Activated CD4-positive, alpha-beta memory T cell treated with anti-CD3 and anti-CD28 coated beads for 36 hours (primary cell): ENCODE measurements at places on chromosomes 5 and 9. TPM values are rescaled to one million over a fixed set of nuclear protein-coding genes. Genes with fewer than 3 reads are reported as not detected.

The MCTP1 gene
- not detected for total RNA-seq

The ENTREP1 gene
- total RNA-seq, result not detected

The CCDC112 gene
- 1.7 TPM for total RNA-seq

The NSA2 gene
- 98.0 TPM for total RNA-seq

The CCNO gene
- total RNA-seq, result not detected
